Pulmonary artery endothelial cell (primary cell): ENCODE measurements at places on chromosomes 7 and 10.
A peak's percentile ranks its signal among the peaks of the same experiment; 100 is the strongest.

- DNase-seq = peak; percentile 15
Measured at GRCh38 chr10:124975977-124976514, 34.1 kb downstream of the ZRANB1 start.

DNA sequence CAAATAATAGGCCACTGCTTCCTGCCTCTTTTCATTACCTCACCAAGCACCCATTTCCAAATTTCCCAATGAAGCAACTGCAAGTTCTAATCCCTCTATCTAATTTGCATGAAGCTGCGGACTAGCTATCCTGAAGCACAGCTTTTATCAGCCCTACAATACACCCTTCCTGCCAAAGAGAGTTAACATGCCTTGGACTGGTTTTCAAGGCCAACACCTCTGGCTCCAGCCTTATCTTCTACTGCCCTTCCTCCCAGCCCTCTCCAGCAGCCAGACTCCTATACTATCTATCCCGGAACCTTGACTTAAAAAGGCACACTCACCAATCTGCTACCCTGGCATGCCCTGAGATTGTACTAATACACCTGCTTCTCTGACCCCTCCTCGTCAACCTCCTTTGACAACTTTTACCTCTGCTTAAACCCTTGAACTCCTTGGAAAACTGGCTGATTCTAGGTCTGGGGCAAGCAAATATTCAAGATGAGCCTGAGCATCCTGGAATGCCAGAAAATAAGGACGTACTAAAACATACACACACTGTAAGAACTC, 73.4 kb downstream of the SGMS1 start:
- no peak for DNase-seq

DNA sequence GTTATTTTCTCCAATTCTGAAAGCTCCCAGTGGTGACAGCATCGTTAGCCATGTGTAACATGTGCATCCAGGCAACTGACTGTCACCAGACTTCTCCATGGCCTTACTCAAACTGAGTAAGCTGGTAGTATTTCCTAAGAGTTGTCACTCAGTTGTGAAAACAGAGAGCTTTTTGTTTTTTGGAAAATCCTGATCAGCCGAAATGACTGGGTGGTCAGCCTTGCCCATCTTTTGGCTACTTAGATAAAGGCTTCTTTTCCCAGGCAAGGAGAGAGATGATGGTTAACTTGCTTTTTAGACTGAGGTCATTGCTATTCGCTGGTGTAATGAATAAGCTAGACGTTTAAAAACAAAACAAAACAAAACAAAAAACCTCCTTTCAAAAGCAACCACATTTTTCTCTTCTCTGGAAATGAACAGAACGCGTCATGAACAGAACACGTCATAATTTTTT, 159.5 kb upstream of the KLF14 start:
- DNase-seq = no peak

DNA sequence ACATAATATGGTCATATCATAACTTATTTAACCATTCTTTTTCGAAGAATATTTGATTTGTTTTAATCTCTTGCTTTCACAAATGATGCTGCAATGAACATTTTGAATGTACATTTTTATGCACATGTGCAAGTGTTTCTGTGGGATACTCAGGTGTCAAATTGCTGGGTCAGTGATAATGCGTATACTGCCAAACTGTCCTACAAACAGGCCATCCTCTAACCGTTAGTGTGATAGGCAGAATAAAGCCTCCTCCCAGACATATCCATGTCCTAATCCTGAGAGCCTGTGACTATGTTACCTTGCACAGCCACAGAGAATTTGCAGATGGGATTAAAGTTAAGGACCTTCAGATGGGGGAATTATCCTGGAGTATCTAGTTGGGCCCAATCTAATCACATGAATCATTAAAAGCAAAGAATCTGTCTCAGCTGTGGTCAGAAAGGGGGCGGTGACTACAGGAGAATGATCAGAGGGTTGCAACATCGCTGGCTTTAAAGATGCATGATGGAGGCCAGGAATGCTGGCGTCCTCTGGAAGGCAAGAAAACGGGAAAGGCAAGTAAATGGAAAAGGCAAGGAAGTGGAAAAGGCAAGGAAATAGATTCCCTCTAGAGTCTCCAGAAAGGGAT, 46.7 kb downstream of the FZD1 start:
- no peak for DNase-seq

DNA sequence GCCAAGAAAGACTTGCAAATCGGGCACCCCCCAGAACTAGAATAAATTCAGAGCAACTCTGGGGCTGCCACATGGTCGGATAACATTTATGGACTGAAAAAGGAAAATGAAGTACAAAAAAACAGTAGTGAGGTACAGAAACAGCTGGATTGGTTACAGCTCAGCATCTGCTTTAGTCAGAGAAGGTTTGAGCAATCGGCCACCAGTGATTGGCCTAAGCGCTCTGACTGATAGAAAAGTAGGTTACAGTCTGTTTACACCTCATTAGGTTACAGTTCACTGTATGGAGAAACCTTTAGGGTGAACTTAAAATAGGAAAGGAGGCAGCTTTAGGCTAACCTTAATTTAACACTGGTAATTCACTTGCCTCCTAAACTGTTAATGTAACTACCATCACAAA, 102.0 kb upstream of the DKK1 start:
- DNase-seq = no peak

DNA sequence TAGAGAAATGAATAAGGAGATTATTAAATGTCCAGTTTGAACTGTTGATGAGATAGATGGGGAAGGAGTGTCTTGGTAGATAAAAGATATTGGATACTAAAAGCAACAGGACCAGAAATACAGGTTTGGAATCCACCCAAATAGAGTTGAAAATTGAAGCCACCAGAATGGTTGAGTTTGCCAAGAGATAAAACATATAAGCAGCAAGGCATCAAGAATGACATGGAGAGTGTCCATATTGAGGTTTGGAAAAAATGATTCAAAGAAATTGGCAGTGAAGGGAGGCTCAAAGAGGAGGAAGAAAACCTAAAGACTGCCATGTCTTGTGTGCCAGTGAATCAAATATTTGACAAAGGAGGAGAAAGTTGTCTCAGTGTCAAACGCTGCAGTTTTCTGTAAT, 24.2 kb downstream of the CFAP69 start:
- no peak for DNase-seq

- DNase-seq = no peak
Measured at GRCh38 chr10:101643546-101643945, 51.4 kb downstream of the FBXW4 start.

GRCh38 chr7:6482743-6483119, 35.0 kb upstream of the DAGLB start:
- DNase-seq = no peak

GRCh38 chr10:22816298-22816653, 101.9 kb upstream of the PIP4K2A start:
- peak; percentile 89 for DNase-seq

GRCh38 chr10:48439581-48440041, 133.1 kb downstream of the MAPK8 start:
- DNase-seq = no peak

DNA sequence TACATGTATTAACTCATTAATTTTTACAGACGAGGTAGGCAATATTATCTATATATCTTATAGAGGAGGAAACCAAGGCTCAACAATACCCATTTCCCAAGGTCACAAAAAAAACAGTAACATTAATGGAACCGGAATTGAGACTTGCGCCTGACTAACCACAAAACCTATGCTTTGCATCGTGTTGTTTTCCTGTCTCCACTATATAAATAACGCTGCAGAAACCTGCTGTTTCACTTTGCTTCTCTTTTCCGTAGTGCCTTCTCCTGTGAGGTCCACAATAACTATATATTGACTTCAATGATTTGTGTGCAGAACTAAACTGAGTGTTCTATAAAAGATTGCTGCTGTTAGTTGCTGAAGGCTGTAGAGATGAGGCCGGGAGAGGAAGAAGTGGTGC, 97.7 kb upstream of the RPA3 start:
- no peak for DNase-seq

DNA sequence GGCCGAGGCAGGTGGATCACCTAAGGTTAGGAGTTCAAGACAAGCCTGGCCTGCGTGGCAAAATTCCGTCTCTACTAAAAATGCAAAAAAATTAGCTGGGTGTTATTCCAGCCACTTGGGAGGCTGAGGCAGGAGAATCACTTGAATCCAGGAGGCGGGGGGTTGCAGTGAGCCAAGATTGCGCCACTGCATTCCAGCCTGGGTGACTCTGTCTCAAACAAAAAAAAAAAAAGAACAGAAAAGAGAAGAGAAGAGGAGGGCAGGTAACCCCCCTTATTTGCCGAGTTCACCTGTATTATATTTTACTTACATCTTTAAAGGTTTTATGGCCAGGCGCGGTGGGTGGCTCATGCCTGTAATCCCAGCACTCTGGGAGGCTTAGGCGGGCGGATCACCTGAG, 91.7 kb downstream of the RNF216 start:
- DNase-seq = no peak
